CD8-positive, alpha-beta T cell (primary cell): ENCODE measurements at places on chromosomes 3 and 15. TPM values are rescaled to one million over a fixed set of nuclear protein-coding genes. Genes with fewer than 3 reads are reported as not detected.

DNA sequence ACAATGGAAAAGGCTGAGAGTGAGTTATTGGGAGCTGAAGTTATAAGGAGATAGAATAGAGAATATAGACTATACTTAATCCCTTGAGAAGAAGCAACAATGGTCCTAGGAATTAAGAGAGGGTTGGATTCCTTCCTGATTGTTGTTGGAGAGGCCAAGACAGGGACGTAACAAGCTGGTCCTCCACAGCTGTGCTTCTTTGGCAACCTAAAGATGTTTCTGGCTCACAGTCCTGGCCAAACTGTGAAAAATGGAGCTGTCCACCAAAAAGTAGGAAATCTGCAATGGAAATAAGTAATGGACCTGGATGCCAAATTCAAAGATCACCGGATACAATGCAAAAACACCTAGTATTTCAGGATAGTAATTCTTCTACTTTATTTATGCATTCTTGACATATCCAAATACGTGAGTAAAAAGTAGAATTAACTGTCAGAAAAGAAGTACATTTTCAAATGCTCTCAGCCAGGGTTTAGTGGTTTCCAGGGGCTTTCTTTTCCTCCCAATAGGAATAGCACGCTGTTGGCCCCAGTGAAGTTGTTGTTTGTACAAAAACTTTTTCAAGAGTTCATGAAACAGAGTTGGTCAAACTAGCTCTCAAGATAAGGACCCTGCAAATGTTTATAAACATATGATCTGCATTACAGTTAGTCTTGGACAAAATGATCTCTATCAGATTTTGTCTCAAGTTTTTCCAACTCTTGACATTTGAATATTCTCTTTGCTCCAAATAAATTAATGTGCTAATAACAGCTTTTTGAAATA lies 28.3 kb downstream of the CERS3 start:
- DNase-seq: no peak

DNA sequence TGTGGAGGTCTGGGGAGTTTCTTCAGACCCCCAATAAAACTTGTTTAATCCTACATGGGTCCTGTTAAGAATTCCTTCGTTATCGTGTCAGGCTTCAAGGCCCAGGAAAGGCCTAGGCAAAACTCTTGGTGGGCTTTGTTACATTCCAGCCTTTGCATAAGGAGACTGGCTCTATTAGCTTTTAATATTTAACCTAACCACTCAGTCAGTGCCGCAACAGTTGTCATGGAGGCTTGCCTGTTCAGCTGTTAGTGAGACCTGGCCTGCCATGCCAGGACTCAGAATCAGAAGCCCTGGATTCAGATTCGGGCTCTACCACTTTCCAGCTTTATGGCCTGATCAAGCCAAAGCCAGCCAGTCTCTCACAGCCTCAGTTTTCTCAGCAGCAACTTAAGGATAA lies 19.6 kb downstream of the EIF1B start:
- DNase-seq: no peak

- no peak for DNase-seq
Observed at GRCh38 chr3:178512647-178513046, 23.6 kb upstream of the KCNMB2 start.

GRCh38 chr3:136856665-136857064 lies 5.3 kb upstream of the NCK1 start:
- DNase-seq: no peak

DNA sequence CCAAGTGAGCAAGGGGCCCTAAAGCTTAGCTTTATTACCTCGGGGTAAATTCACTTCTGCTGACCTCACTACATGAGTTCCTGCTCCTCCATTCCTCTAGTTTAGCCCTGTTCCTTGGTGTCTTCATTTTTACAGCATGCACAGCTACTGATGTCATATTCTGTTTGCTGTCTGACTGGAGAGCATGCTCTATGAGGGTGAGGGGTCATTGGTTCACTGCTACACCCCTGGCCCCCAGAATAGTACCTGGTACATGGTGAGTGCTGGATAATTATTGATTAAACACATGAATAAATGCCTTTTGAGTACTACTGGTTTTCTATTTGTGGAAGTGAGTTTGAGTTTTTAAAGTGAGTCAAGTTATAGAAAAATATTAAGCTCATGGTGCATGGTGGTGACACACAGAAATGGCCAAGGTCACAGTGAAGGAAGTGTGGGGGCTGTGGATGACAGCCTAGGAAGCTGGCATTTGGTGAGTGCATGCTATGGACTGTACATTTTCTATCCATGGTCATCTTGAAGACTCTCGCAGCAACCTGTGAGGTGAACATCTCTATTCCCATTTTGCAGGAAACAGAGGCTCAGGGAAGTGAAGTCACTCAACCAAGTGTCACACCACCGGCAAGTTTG lies 34.0 kb downstream of the RPLP1 start:
- DNase-seq: no peak

DNA sequence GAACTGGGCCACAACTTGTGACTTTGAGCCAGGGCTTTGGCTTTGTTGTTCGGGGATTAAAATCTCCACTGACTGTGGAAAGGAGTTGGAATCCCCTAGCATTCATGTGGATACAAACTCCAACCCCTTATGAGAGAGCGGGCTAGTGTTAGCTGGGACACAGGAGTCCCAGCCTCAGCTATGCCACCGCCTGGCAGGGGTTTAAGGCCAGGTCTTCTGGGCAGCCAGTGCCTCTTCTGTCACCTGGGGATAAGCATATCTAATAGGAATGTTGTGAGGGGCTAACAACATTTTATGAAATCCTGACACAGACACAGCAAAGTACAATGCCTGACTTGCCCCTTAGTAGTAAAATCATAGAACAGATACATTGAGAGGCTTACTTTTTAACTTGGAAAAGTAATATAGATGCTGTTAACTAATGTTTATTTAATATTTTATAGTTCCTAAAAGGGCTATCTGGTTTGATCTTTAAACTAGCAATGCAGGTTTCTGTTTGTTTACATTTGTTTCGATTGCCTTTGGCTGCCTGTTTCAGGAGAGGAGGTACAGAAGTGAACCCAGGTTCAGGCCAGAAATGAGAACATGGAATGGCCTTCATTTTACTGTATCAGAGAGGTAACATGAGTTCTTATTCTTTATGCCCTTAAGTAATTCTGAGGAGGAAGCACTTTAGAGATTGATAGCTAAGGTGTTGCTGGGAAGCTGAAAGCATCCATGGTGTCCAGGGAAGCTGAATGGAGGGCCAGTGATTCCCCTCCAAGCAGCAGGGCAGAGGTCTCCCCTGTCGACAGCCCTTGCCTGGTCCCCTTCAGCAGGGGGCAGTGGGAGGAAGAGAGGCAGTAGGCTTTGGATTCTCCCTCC lies 8.7 kb downstream of the GPR160 start:
- DNase-seq: no peak

- DNase-seq: peak; percentile 13
Observed at GRCh38 chr15:62068071-62068809, 1.5 kb downstream of the C2CD4A start.

GRCh38 chr3:144244662-144245061 lies 273.0 kb downstream of the DIPK2A start:
- DNase-seq: no peak

DNA sequence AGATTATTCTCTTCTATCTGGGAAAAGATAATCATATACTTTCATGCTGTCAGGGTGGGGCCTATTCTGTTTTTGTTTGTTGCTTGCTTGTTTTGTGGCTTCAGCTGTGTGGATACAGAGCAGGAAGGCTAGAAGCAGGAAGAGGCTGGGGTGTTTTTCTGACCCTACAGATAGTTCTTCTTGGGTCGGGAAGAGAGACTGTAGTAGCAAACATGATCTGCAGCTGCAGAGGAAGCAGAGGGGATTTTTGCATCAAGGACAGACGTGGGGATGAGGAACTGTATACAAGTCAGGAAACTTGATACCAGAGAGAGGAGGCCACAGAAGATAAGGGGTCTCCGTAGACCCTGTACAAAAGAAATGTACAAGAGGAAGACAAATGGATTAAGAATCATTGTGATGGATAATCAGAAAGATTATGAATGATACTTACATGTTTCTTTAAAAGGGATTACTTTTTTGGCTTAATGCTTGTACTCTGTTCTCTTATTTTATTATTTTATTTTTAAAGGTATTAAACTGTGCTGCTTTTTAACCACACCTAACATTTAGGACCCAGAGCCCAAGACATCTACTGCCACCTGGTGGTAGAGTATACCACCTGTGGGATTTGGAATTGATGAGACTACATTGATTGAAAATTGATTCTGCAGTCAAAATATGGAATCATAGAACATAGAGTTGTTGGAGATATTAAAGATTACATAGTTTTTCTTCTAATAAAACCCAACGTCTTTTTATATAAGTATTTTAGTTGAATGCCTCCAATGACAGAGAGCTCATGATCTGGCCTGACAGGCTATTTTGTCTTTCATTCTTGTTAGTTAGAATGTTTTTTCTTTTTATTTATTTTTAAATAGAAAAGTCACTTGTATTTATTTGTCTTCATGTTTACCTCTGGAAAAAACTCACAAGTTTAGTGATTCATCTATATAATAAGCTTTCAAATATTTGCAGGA lies 87.3 kb upstream of the ROPN1 start:
- DNase-seq: no peak

- no peak for DNase-seq
Observed at GRCh38 chr3:141201122-141201521, 30.5 kb upstream of the PXYLP1 start.

DNA sequence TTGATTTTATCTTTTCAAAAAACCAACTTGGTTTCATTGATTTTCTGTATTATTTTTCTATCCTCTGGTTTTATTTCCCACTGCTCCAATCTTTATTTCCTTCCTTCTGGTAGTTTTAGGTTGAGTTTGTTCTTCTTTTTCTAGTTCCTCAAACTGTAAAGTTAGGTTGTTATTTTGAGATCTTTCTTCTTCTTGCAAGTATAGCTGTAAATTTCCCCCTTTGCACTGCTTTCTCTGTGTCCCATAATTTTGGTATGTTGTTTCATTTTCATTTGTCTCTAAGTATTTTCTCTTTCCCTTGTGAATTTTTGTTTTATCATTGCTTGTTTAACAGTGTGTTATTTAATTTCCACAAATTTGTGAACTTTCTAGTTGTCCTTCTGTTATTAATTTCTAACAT lies 120.0 kb downstream of the PLD1 start:
- no peak for DNase-seq

DNA sequence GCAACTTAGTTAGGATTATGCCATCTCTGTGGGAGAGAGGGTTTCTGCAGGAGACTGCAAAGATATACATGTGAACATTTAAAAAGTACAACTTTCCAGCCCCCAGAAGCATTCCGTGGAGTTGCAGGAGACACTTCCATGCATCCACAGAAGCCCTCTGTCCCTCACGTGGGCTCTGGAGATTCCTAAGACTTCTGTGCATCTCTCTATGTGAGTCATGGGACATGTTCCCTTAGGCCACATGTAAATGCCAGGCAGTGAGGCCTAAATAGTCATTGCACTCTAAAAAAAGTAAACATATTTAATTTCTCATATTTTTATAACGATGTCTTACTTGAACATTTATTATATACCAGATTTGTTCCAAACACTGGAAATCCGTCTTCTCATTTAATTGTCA lies 126.5 kb upstream of the ROPN1 start:
- DNase-seq: no peak

DLL4 gene
- 0.08 TPM for total RNA-seq

SNURF gene
- 38.4 TPM for total RNA-seq

IL17RC gene
- 0.83 TPM for total RNA-seq
